ENCODE measurements at places on chromosomes 2 and 18.

GRCh38 chr18:49663899-49664890 is 102.3 kb downstream of the LIPG start:
- no peak for DNase-seq

GRCh38 chr2:183665425-183665824 is 541.2 kb downstream of the NUP35 start:
- DNase-seq, result no peak

- no peak for DNase-seq
Measured at GRCh38 chr2:120740765-120741524, 5.3 kb downstream of the GLI2 start.

DNA sequence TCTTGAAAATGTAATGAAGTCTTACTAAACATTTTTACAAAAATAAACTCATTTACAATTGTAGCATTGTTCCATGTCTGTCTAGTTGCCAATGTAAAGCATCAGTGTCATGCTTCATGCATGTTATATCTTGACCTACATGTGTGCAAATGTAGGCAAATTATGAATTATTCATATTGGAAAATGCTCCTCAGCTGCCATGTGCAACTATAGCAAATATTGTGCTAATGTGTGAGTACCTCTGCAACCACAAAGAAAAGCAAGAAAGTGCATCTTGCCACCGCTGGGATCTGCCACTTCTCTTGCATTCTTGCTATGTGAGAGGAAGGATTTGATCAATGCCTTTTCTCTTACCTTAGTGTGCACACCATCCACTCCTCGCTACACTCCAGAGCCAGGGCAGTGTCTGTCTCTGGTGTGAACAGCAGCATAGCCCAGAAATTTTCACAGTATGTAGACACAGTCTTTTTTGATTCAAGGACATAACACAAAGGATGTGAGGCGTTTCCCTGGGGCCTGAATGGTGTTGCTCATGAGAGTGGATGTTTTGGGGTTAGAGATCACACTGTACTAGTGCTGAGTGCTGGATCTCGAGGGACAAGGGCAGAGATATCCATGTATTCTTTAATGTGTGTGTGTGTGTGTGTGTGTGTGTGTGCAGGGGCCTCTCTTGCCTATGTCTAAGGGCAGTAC is 47.6 kb upstream of the HAAO start:
- no peak for DNase-seq

- no peak for DNase-seq
Measured at GRCh38 chr2:172997031-172997430, 78.6 kb upstream of the MAP3K20 start.
